ENCODE measurements at places on chromosomes 3 and 15. TPM values are rescaled to one million over a fixed set of nuclear protein-coding genes. Genes with fewer than 3 reads are reported as not detected.

- H3K36me3 ChIP-seq = peaks cover 78% of the 10 kb centered on the region
- H3K4me3 ChIP-seq = no peak overlapping the region
- no peak overlapping the region for H3K27ac ChIP-seq
- H3K4me1 ChIP-seq = no peaks in the 10 kb centered on the region
Measured at GRCh38 chr3:33394403-33395054, 45.7 kb downstream of the UBP1 start.

DNA sequence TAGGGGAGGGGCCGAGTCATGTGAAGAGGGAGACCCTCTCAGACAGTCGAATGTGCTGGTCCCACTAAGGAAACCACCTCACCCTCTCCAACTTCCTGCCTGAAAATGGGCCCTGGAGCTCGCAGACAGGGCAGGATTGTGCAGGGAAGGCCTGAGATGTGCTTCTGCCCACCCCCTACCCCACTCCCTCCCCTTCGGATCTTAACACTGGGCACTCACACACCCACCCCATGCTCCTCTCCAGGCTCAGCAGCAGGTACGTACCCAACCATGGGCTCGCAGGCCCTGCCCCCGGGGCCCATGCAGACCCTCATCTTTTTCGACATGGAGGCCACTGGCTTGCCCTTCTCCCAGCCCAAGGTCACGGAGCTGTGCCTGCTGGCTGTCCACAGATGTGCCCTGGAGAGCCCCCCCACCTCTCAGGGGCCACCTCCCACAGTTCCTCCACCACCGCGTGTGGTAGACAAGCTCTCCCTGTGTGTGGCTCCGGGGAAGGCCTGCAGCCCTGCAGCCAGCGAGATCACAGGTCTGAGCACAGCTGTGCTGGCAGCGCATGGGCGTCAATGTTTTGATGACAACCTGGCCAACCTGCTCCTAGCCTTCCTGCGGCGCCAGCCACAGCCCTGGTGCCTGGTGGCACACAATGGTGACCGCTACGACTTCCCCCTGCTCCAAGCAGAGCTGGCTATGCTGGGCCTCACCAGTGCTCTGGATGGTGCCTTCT, 20.0 kb downstream of the ATRIP start:
- peak overlapping the region; percentile 49 for H3K4me3 ChIP-seq
- peak overlapping the region; percentile 95 for H3K27ac ChIP-seq
- H3K4me1 ChIP-seq = peaks cover 62% of the 10 kb centered on the region

GRCh38 chr3:133246119-133246518, 153.7 kb upstream of the BFSP2 start:
- DNase-seq = no peak
- H3K4me1 ChIP-seq = no peaks in the 10 kb centered on the region
- H3K4me3 ChIP-seq = no peak overlapping the region
- no peak overlapping the region for H3K27ac ChIP-seq
- H3K36me3 ChIP-seq = no peaks in the 10 kb centered on the region

- DNase-seq = peak; percentile 42
- H3K4me3 ChIP-seq = no peak overlapping the region
- H3K36me3 ChIP-seq = no peaks in the 10 kb centered on the region
- H3K27ac ChIP-seq = no peak overlapping the region
- H3K27me3 ChIP-seq = no peaks in the 10 kb centered on the region
- no peaks in the 10 kb centered on the region for H3K4me1 ChIP-seq
Measured at GRCh38 chr3:95341314-95341713, 1278.5 kb downstream of the NSUN3 start.

Gene RASGRP1
- total RNA-seq = 0.75 TPM

GRCh38 chr3:12501360-12502020, 17.2 kb downstream of the TSEN2 start:
- no peaks in the 10 kb centered on the region for H3K4me1 ChIP-seq
- DNase-seq = no peak
- H3K4me3 ChIP-seq = no peak overlapping the region
- no peaks in the 10 kb centered on the region for H3K27me3 ChIP-seq
- peaks cover 45% of the 10 kb centered on the region for H3K36me3 ChIP-seq

- no peaks in the 10 kb centered on the region for H3K27me3 ChIP-seq
- DNase-seq = no peak
- no peaks in the 10 kb centered on the region for H3K36me3 ChIP-seq
Measured at GRCh38 chr3:23481011-23481615, 278.0 kb downstream of the UBE2E2 start.

Gene TNFAIP8L3
- 4.9 TPM for total RNA-seq

Measured in liver (tissue), 10 donors.